ENCODE measurements at places on chromosomes 4 and X. TPM values are rescaled to one million over a fixed set of nuclear protein-coding genes. Genes with fewer than 3 reads are reported as not detected.

Gene GABRB1
- total RNA-seq: 1.4 TPM

Gene SLAIN2
- total RNA-seq: 9.6 TPM

Gene PROM1
- under 0.01 TPM for total RNA-seq

Gene LINC00632
- 10.9 TPM for total RNA-seq

Gene MAGEA2
- not detected for total RNA-seq

All from fibroblast of the aortic adventitia (primary cell).